ENCODE measurements at places on chromosomes 4 and X.

GRCh38 chr4:168859888-168860694, 150.0 kb downstream of the CBR4 start:
- no peaks in the 10 kb centered on the region for H3K27me3 ChIP-seq
- no peak overlapping the region for H3K4me3 ChIP-seq
- no peak for DNase-seq
- H3K36me3 ChIP-seq = no peaks in the 10 kb centered on the region
- H3K4me1 ChIP-seq = no peaks in the 10 kb centered on the region

DNA sequence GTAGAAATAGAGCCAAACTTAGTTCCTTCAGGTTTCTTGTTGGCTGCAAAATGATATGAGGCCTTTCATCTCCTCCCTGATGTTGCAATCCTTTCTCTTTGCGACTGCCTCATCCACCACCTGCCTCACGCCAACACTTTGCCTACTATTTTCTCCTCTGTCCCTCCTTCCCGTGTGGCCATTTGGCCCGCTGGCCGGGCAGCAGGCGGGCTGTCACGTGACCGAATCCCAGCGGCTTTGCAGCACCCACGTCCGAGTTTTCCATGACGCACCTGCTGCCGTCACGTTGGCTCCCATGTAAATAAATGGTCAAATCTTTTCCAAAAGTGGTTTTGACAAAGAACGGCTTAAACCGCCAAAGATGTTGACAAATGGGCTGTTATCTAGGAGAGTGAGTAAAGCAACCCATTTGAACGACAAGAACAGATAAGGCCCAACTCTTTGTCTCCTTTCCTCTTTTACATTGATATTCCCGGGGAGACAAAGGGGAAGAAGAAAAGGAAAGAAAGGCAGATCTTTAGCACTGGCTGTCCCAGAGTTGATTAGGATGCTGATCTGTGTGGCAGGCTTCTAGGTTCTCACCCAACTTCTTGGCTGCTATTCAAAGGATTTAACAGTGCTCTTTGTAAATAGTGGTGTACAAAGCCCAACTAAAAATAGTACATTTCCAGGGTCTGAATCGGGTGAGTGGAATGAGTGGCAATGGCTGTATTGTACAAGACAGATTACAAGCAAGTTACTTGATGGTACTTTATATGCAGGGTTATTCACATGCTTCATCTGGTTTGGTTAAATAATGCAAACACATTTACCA, 174.2 kb upstream of the JADE1 start:
- no peak overlapping the region for H3K4me3 ChIP-seq
- no peaks in the 10 kb centered on the region for H3K36me3 ChIP-seq
- no peak overlapping the region for H3K27ac ChIP-seq
- no peaks in the 10 kb centered on the region for H3K27me3 ChIP-seq

DNA sequence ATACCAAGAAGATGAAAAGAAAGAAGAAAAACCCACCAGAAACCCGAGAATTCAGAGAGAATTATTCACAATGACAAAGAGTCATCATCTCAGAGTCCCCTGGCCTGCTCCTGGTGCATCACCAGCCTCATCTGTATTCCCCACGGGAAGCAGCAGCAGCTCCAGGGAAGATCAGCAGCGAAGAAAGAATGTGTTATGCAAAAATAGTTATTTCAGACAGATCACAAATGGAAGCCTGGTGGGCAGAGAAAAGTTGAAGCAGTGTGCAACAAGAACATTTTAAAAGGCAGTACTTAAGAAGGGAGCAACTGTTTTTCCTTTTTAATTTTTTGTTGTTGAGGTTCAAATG, 189.2 kb downstream of the PPP3CA start:
- H3K4me3 ChIP-seq = no peak overlapping the region
- peaks cover 2% of the 10 kb centered on the region for H3K4me1 ChIP-seq
- no peak for DNase-seq
- no peaks in the 10 kb centered on the region for H3K36me3 ChIP-seq
- no peaks in the 10 kb centered on the region for H3K27me3 ChIP-seq

GRCh38 chrX:110258552-110258951, 59.3 kb downstream of the AMMECR1 start:
- H3K4me1 ChIP-seq = no peaks in the 10 kb centered on the region
- no peak for DNase-seq
- no peak overlapping the region for H3K27ac ChIP-seq
- no peak overlapping the region for H3K4me3 ChIP-seq

DNA sequence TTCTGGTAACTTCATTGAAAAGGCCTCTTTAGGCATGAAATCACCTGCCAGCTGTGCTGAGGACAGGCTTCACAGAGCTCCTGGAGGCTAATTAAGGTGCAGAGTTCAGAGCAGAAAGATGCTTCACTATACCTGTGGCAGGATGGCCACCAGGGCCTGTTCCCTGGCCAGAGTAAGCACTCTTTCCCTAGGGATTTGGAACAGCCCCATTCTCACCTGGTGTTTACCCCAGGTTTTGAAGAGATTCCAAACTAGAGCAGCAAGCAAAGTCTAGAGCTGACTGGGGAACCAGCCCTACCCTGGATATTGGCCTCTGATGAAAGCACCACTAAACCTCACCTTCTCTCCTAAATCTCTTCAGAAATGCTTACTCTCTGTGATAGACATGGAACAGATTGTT, 148.8 kb downstream of the PDE5A start:
- no peaks in the 10 kb centered on the region for H3K27me3 ChIP-seq
- no peak overlapping the region for H3K4me3 ChIP-seq
- H3K27ac ChIP-seq = peak overlapping the region; percentile 54
- DNase-seq = no peak

DNA sequence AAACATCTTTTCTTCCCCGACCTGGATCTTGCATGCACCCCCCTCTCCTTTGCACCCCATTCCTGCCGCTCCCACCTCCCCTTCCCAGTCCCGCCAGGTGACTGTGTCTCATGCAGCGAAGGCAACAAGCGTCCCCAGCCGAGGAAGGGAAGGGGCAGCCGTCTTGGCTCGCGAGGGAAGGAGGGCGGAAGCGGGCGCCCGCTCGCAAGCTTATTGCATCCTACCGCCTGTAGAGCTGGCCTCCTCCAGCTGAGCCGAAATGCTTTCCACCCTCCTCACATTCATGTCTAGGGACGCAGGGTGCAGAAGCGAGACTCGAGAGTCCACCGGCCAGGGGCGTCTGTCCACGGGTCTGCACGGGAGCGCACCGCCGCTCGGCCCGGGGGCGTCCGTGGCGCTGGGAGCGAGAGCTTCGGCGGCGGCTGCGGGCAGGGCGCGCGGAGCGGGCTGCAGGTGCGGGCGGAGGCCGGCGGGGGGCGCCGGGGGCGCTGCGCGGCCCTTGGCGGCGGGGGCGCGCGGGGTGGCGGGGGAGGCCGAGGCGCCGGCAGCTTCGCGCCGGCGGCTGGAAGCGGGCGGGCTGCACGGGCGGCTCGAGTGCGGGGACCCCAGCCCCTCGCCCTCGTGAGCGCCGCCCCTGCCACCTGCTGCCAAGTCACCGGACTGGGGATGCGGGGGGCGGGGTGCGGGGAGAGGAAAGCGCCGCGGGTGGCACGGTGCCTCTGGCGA, at the start of gene KCNIP4:
KCNIP4 (minus strand) TSS at position 426 of the 726 bp plus-strand sequence.
- peaks cover 2% of the 10 kb centered on the region for H3K27me3 ChIP-seq
- peak within 1 kb of the TSS; percentile 36 for H3K4me3 ChIP-seq
- DNase-seq = peak; percentile 16
- H3K4me1 ChIP-seq = no peaks in the 10 kb centered on the region
- H3K36me3 ChIP-seq = no peaks in the 10 kb centered on the region
- no peak within 1 kb of the TSS for H3K27ac ChIP-seq

GRCh38 chrX:97638621-97639020, 754.9 kb downstream of the RPA4 start:
- H3K4me3 ChIP-seq = no peak overlapping the region
- no peak for DNase-seq
- H3K27ac ChIP-seq = no peak overlapping the region
- H3K27me3 ChIP-seq = no peaks in the 10 kb centered on the region

All from small intestine (tissue), 16 donors.